ENCODE measurements at places on chromosomes 5 and 9.

GRCh38 chr5:170711300-170711699, 72.2 kb upstream of the GABRP start:
- no peak for DNase-seq

GRCh38 chr5:38929838-38930237, 84.0 kb downstream of the OSMR start:
- no peak for DNase-seq

GRCh38 chr9:98011122-98011521, 28.0 kb downstream of the ANP32B start:
- no peak for DNase-seq

GRCh38 chr5:52331725-52332124, 456.0 kb upstream of the ITGA1 start:
- no peak for DNase-seq

DNA sequence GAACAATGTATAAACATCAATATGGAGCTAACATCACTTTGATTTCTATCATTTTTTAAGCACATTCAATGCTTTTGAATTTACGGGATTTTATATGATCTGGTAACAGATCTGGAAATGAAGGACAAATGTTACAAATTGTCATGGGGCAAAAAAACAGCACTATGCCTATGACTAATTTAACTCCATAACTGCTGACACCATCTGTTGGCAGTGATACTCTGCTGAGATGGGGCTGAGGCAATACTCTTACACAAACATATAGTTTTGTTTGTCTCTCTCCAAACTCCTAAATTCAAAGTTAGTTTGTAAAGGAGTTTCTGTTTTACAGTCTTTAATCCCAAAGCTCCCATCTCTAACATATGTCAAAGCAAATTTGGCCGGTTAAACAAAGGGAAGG, 132.5 kb upstream of the FER start:
- DNase-seq: no peak

DNA sequence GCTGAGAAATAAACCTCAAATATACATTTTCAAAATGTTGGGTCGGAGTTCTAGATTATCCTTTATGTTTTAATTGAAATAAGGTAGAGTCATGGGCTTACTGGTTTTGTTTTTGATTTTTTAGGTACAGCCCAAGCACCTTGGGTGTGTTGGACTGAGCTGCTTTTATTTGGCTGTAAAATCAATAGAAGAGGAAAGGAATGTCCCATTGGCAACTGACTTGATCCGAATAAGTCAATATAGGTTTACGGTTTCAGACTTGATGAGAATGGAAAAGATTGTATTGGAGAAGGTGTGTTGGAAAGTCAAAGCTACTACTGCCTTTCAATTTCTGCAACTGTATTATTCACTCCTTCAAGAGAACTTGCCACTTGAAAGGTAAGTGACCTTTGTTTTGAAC, 3.6 kb downstream of the CCNG1 start:
- no peak for DNase-seq

DNA sequence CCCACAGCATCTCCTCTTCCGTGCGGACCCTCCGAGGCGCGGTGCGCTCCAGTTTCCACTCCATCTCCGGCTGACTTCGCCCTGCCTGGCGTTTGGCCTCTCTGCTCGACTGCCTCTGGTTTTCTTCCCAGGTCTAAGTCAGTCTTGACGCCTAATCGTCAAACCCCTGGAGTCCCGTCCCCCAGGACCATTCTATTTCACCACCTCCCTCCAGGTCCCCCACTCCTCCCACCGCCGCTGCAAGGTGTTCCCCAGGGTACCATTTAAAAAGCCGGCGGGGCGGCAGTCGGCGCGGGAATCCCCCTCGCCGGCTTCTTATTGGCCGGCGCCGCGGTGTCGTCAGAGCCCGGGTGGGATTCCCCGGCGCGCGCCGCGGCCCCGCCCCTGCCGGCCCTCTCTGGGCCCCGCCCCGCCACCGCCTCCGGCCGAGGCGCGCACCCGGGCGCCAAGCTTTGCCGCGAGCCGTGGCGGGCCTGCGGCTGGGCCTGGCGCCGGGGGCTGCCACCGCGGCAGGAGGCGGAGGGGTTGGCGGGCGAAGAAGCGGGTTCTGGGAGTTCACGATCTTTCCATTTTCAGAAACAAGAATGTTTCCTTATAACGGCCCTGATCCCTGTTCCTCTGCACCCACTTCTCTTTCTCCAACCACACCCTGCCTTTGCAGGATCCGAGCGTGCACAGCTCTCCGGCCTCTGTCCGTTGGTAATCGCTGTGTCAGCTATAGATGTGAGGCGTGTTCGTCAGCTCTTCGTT, at the start of gene CDC20B:
Gene CDC20B, minus strand, starts transcription at position 241 of the 750 bp plus-strand sequence. Its CDS starts 177 bp downstream, at position 64.
- peak; percentile 69 for DNase-seq

DNA sequence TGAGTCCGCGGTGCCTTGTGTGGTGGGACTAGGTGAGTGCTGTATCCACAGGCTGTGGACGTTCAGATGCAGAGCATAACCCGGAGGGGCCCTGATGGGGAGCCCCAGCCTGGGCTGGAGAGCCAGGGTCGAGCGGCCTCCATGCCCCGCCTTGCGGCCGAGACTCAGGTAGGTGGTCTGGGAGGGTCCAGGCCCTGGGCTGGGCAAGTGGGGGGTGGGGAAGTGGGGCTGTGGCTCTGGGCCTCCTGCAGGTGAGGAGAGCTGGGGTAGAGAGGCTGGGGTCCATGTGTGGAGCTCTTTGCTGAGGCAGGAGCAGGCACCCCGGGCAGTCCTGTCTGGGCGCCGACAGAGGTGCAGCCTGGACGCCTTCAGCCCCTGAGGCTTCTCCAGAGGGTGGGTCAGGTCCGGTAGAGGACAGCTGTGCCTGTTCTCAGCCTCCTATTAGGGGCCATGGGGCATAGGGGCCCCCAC, 241.1 kb downstream of the CACNA1B start:
- no peak for DNase-seq

- DNase-seq: no peak
Measured at GRCh38 chr9:2267181-2267745, 252.1 kb downstream of the SMARCA2 start.

- no peak for DNase-seq
Measured at GRCh38 chr5:173886150-173886549, 2.0 kb upstream of the CPEB4 start.

- DNase-seq: no peak
Measured at GRCh38 chr9:122536134-122536533, 9.0 kb upstream of the OR1N1 start.

DNA sequence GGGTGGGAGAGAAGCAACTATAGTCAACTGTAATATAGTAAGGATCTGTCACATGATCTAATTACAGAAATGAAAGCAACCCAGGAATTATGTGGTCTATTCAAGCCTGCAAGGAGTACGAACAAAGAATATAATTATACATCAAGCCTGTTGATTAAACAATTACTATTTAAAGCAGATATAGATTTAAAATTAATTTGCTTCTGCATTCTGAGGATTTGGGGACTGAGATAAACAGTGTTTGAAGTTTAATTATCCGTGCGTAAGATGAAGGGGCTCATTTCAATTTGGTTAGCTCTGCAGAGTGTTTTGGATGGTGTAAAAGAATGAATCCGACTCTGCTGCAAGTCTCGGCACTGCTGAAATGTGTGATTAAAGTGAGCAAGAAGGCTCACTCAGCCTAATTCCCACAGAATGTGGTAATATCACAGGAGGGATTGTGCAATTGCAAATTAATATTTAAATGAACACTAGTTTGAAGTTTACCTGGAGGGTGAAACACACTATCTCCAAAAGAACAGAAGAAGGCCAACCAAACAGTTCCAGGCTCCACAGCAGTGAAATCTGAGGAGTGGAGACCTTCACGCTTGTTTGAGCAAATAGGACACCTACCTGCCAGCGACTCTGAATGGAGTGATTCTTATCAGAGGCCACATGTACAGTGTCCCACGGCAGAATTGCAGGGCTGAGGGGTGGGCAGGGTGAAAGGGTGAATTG, 420.6 kb upstream of the SLC30A5 start:
- DNase-seq: no peak

DNA sequence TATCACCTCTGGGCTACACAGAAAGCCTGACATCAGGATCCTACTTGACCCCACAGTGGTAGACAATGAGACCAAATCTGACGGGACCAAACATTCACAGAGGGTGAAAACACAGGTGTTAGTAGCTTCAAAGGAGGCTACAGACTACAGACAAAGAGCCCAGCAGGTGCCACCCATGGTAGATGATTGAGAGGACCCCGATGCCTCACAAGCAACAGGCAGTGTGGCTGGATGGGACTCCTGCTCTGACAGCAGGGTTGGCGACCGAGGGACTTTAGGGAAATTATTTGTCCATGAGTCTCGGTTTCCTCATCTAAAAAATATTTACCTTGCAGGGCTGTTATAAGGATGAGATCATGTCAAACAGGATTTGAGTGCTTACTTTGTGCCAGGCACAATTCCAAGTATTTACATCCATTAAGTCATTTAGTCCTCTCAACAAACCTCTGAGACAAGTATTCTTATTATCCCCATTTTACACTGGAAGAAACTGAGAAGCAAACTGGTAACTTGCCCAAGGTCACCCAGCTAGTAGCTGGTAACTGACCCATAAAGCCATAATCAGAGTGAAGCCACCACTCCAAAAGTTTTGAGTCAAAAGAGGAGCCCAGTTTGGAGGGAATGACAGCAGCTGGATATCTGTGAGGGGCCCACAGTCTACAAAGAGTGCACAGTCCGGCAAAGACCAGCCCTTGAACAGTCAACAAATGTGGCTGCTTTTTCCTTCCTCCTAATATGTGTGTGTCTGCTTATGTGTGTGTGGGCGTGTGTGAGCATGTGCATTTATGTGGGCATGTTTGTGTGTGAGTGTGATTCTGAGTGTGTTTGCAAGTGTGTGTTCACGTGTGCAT, 502.0 kb downstream of the BNC2 start:
- no peak for DNase-seq

GRCh38 chr5:180583738-180584137, 7.6 kb downstream of the SCGB3A1 start:
- no peak for DNase-seq

DNA sequence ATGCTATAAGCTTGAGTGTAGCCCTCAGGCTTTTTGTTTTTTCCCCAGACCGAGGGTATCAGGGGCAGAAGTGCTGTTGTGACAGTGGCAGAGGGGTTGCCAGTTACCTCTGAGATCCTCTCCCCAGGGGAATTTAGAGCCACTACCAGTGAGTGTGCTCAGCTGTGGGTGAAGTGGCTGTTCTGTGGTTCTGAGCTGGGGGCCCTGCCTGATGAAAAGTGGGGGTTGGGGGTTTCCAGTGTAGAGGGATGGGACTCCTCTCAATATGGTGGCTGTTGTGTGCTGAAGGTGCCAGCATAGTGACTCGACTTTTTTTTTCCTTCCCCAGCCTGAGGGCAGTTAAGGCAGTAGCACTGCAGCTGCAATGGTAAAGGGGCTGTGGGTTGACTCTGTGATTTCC, 506.7 kb downstream of the TMEM232 start:
- DNase-seq: no peak

- no peak for DNase-seq
Measured at GRCh38 chr5:148816357-148816756, 10.1 kb upstream of the ADRB2 start.

GRCh38 chr9:91500509-91501014, 76.9 kb upstream of the NFIL3 start:
- no peak for DNase-seq

DNA sequence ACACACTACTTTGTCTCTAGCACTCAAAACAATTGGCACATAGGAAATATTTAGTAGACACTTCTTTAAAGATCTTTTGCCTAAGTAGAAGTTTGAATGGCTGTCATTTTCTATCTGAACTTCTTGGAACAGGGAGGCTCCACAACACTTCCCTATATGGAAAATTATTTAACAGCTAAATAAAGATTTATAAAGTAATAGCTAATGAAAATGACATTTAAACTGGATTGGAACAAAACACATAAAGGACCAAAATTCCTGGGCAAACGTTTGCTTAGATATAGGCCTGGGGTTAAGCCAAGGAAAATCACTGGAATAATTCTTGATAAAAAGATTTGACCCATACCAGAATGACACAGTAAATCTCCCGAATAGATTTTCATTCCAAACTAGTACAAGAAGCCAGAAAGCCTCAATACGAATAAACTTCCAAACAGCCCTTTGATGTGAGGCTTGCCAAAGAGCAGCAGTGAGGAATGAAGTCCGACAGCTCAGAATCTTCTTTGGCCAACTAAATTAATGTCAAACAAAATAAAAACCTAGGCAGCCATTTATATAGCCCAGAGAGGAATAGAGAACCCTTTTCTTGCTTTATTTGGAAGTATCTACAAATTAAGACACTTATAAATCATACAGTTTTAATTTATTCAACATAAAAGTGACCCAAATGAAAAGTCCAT, 20.3 kb upstream of the RNF180 start:
- DNase-seq: no peak

- DNase-seq: no peak
Measured at GRCh38 chr9:78746010-78746409, 449.1 kb downstream of the PSAT1 start.

DNA sequence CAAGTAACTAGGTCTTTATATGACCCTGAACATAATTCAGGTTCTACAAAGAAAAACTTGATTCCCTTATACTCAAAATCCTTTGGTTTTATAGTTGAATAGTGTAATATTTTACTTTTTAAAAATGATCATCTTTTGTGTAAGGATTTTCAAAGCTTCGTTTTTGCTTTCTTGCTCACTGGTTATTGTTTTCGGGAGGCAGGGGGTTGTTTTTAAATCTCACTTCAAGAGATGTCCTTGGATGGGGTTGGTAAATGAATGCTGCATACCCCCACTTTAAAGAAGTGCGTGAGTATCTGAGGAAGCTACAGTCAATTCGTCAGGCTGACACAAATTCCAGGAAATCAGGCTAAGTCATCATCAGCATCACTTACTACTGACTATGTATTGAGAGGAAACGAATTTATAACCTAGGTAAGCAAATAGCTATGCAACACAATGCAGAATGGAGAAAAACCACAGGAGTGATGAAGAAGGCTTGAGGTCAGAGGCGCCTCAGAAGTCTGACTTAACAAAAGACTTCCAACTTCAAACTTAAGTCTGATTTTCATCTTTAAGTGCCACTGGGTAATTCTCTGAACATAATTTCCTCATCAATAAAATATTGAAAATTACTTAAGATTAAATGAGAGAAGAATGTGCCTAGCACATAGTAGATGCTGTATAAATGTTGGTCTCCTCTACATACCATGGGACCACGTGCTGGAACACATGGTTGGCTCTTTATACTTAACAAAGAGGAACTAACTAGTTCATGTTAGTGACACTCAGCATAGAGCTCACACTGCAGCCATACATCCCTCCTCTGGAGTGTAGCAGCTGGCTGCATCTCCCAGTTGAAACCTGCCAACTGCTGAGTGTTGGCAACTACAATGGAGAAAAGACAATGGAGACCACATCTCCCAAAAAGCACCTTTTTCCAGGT, 106.0 kb upstream of the KIF2A start:
- DNase-seq: no peak

- peak; percentile 9 for DNase-seq
Measured at GRCh38 chr5:154421868-154422267, 23.9 kb upstream of the SAP30L start.

DNA sequence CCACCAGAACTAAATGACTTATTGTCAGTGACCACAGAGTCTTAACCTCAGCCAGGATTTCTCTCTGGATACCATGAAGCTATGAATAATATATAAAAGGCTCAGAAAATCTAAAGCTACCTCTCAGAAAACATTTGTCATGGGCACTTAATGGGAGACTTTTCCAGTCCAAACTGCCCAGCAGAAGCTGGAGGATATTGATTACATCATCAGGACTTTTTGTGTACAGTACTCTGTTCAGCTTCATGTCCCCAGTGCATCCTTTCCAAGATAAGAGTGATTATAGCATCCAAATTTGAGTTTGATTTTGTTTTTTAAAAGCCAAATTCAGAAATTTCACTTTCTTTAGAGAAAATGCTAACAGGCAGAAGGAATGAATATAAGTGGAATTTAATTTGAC, 123.9 kb upstream of the C6 start:
- no peak for DNase-seq

- peak; percentile 62 for DNase-seq
Measured at GRCh38 chr9:127503947-127504886, 52.9 kb downstream of the LRSAM1 start.

- no peak for DNase-seq
Measured at GRCh38 chr5:155258161-155258560, 244.6 kb downstream of the KIF4B start.
